ENCODE measurements at places on chromosomes 3 and 15.

GRCh38 chr15:69713726-69714559 is 261.3 kb downstream of the RPLP1 start:
- no peak for DNase-seq

DNA sequence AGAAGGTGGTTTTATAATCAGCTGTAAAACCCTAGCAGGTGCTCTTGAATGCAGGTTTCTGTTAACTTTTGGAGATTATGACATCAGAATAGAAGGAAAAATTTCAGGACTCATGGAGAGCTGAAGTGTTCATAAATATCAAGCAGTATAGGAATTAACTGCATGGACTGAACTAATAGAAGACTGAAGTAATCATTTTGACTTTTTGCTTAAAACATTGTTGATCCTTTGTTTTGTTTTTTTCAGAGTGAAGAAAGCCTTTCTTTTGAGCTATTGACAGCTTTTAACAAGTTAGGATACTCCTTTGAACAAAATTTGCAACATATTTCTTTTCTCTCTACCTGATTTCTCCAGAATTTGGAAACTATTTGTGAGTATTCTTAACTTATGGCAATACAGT is 70.6 kb upstream of the DAZL start:
- no peak for DNase-seq

DNA sequence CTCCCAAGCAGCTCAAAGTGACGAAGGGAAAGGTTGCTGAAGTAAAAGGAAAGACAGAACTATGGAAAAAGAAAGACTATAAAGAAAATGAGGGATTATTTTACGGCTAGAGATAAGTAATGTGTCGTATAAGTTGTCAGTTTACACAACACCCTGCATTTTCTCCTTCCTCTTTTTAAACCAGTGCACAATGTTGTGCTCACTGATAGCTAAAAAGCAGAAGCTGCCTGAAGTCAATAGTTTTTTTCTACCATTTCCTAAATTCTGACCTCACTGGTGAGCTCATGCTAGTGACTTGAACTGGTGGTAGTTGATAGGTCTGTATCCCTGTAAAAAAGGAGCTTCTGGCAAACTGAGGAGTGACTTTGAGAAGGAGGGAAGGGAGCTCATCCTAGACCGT is 368.6 kb upstream of the GBE1 start:
- DNase-seq = no peak

DNA sequence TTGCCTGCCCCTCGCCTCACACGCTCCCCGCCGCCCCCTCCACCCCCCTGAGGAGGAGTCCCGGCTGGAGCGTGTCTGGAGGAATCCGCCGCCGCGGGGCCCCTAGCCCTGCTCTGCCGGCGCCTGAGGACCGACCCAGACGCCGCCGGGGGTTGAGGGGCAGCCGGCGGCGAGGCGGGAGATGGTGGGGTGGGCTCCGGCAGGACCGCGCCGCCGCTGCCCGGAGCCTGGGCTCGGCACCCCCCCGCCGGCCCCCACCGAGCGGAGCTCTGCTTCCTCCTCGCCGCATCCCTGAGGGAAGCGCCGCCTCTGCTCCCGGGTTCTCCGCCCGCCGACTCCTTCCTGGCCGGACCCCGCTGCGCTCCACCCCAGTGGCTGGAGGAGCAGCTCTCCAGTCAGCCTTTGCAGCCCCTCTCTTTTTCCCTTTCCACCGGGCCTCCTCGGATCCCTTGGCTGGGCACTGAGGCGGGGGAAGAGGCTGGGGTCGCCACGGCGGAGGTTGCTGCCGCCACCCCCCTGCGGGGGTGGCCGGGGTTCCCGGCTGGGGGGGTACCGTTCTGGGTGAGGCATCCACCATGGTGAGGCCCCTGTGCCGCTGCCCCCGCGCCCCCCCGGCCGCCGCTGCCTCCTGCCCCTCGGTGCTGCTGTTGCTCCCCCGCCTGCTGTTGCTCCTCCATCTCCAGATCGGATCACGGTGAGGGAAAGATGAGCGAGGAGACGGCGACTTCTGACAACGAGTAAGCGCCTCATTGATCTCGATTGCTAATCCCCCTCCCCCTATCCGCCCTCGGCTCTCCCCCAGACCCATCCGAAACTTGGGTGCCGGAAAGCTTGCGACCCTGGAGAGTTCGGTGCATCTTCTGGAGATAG is at the start of gene SPRED1:
SPRED1 (plus strand) TSS at position 356 of the 870 bp plus-strand sequence; CDS start at position 706, 350 bp downstream.
- peak; percentile 60 for DNase-seq

DNA sequence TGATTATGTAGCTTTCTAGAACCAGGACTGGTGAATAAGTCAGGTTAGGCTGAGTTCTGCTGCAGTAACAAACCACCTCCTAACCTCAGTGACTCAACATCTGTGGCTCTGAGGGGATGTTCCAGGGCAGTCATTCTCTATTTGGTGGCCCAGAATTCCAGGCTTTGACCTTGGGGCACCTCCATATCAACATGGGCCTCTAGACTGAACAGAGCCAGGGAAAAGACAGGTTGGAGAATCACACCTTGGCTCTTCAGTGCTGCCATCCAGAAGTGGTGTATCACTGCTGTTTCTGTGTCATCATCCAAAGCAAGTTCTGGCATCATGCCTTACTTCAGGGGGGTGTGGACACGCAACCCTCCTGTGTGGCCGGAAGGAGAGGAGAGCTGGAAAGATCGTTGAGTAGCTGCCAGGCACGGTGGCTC is 15.3 kb downstream of the ZBTB47 start:
- DNase-seq = no peak

- DNase-seq = no peak
Observed at GRCh38 chr15:57677204-57677603, 29.3 kb upstream of the POLR2M start.

- no peak for DNase-seq
Observed at GRCh38 chr3:53705024-53705745, 141.0 kb downstream of the CHDH start.

- no peak for DNase-seq
Observed at GRCh38 chr3:167798443-167798842, 62.9 kb downstream of the SERPINI1 start.

- peak; percentile 33 for DNase-seq
Observed at GRCh38 chr3:139319428-139320402, 24.1 kb upstream of the MRPS22 start.

- DNase-seq = peak; percentile 50
Observed at GRCh38 chr3:170054204-170054603, 16.4 kb downstream of the GPR160 start.

DNA sequence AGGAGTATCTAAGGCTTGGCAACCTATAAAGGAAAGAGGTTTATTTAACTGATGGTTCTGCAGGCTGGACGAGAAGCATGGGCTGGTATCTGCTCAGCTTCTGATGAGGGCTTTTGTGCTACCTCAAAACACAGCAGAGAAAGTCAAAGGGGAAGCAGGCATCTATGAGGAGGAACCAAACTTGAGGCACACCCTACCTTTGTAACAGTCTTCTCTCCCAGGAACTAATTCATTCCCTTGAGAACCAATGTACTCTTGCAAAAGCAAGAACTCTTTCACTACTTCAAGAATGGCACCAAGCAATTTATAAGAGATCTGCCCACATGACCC is 109.0 kb downstream of the CGGBP1 start:
- no peak for DNase-seq

GRCh38 chr3:177514611-177515499 is 317.6 kb upstream of the TBL1XR1 start:
- no peak for DNase-seq

DNA sequence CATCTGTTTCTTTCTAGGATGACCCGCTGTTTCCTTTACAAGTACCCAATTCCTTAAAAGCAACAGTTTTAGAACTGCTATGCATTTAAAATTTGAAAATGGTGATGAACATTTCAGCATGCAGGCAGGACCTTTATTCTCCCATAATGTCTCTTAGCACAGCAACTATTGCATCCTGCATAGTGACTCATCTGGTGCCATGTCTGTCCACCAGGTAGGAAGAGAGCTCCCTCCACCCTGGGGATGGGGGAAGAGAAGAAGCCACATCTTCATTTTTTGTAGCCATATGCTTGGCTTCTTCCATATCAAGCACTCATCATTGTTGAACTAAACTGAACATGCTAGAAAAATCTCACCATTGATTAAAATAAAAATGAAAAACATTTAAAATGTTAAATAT is 9.9 kb downstream of the GPR15 start:
- no peak for DNase-seq

GRCh38 chr3:36764704-36765038 is 318 bp upstream of the DCLK3 start:
- DNase-seq = no peak

DNA sequence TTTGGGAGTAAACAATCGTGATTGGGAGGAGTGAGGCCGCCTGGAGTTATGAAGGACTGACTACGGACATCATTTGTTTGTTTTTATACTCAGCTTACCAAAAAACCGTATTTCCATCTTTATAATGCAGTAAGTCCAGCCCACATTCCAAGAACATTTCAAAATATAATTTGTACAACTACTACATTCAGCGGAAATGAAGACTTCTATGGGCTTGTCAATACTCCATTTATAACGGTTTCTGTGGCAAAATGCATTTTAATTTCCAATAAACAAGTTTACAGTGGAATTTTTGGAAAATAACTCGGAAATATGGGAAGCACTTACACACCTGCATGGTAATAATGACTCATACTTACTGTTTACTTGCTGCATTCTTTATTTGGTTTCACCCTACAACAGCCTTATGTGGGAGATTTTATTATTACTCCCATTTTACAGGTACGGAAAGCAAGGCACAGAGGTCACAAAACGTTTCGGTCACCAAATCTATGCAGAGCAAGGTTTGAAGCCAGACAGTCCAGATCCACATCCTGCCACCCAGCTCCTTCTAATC is 62.3 kb downstream of the LDHAL6B start:
- no peak for DNase-seq

DNA sequence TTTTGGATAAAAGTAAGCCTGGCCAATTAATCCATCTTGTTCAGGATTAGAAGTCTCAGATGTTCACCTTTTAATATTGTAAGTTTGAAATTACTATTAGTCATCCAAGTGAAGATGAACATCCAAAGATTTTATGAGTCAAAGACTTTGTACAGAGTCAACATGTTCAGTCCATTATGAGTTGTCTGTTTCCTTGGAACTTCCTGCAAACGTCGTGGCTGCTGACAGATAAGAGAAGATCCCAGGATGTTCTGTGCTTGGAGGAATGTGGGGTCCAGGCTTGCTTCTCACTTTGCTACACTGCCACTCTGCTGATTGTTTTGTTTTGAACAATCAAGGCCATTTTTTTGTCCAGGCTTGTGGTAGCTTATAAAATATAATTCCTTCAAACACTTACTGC is 74.3 kb upstream of the SLCO2A1 start:
- peak; percentile 57 for DNase-seq

DNA sequence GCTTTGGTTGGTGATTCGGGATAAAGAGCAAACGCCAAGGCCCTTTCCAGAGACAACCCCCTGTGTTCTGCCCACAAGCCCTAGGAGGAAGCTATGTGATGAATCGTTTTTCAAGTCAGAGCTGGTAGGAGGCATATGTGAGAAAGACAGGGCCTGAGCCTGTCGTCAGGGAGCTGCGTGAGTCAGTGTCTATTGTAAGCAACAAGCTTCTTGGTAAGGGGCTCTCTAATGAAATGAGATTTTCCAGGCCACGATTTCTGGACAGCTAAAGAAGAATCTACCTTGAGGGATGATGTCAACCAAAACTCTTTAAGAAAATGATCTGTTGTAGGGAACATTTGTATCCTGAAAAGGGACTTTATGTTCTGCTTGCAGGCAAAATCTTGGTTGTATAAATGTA is 318.9 kb upstream of the IL12A start:
- no peak for DNase-seq

DNA sequence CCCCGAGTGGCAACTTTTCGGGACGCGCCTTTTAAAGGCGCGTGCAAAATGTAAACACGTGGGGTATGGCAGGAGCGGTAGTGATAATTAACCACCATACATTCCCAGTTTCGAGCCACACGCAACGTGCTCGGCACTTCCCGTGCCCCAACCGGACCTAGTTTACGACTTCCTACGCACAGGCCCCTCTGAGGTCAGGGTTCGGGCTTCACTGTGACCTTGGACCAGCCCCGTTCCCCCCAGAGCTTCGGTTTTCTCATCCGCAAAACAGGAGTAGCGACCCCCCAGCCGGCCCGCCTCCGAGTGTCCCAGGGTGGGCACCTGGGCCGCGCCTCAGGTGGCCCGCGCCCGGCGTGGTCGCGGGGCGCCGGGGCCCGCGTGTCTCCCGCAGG is 451 bp downstream of the CHCHD4 start:
- peak; percentile 63 for DNase-seq

DNA sequence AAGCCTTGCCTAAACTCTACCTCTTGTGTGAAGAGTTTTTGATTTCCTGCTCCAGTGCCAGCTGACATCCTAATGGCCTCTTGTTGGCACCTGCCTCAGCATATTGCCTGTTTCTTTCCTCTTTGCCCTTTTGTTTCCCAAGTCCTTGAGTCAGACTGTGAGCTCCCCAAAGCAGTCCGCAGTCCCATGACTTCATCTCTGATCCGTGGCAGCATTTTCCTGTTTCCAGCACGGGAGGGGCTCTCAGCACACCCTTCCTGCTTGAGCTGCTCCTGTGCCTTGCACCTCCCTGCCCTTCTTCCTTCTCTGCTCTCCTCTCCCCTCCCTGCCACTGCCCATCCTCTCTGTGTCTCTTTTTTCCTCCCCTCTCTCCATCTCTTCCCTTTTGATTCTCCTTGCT is 179.6 kb downstream of the EPHB1 start:
- peak; percentile 37 for DNase-seq

- DNase-seq = no peak
Observed at GRCh38 chr3:15409239-15409638, 18.1 kb downstream of the METTL6 start.

GRCh38 chr3:16474216-16474615 is 39.3 kb downstream of the RFTN1 start:
- DNase-seq = peak; percentile 35

DNA sequence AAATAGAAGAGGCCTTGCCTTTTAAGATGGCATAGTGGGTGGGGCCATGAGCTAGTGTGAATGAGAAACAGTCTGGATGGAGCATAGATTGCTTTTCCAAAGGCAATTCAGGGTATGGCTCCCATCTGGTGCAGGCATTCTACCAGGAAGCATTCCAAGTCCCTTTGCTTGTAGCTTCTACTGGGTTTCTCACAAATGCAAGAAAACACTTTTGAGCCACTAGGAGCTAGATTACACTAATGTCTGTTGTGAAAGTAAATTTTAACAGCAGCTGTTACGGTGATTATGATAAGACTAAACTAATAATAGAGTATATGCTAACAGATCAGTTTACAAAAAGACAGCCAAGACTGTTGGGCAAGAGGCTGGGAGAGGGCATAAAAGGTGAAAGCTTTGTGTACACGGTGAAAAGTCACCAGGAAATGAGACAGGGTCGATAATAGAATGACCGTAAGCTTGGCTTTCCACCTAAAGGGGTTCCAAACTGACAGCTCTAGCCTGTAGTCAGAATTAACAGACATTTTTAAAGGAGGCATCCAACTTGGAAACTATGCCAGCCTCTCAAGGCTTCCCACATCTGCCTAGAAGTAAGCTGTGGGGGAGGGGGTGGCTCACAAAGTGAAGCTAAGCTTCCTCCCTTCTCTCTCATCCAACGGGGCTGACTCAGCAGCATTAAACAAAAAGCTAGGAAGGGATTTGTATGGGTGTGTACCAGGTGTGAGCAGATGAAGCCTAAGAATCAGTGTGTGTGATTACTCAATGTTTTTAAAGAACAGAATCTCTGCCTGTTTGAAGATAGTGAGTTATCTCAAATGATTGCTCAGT is 61.1 kb upstream of the GPD1L start:
- peak; percentile 43 for DNase-seq

Measured in dermis blood vessel endothelial cell (primary cell).